ENCODE measurements at places on chromosomes 2 and 18.

DNA sequence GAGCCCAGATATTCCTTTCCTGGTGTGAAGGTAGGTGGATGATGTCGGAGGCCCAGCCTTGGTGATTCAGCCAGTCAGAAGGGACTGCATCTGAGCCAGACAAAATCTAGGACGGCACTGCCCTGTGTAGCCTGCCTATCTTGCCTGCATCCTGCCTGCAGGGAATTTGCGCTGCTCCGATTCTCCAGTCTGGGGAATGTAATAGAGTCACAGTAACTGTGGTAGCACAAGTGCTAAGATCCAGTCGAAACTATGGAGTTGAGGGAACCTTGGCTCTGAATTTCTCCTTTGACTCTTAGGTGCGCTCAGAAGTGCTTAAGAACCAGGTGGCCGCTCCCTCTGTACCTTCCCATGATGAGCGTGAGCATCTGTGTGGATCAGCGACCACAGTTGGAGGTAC lies 15.9 kb downstream of the IL36B start:
- no peak for DNase-seq

- no peak for DNase-seq
These were observed 70.6 kb downstream of the IRS1 start for GRCh38 chr2:226728996-226729395.

DNA sequence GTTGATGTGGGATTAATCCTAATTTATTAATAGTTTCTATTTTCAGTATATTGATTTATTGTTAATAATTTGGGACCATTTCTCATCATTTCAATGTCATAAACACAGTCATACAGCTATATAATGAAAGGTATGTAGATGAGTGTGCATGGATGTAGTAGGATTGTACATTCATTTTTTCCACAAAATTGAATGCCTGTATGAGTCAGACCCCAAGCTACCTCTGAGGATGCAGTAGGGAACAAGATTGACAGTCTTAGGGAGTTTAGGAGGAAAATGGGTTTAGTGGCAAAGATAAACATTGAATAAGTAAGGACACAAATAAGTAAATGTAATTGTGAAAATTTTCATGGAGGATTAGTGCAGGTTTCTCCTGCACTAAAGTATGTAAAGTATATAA lies 14.1 kb upstream of the TMEFF2 start:
- no peak for DNase-seq

- DNase-seq = no peak
These were observed 48.3 kb upstream of the BZW1 start for GRCh38 chr2:200763422-200763821.

DNA sequence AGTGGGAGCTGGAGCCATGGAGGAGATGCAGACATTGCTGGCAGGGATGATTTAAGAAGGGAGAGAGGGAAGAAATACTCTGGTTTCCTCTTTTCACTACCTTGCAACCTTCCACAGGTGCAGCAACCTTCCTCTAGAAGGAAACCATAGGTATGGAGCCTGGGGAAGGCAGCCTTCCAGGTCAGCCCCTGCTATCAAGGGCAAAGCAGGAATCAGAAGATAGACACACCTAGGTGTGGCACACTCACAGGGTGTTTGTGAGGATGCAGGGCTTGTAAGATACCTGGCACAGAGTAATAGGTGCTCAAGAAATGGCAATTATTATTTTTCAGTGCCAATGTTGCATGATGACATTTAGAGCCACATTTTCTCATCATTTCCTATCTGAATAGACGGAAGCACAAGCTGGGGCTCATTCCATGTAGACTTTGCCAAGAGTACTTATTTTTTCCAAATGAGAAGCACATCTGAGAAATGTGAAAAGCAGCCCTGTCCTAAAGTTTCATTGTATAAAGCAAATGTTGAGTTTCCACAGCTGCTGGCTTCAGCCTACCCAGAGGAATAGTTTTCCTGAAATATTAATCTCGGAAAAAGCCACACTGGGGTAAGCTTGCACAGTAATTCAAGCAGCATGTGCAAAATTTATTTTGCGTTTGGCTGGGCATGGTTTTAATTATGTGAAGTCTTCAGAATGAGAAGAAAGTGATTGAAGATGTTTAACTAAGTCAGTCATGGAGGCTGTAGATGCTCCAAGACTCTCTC lies 20.6 kb downstream of the EVA1A start:
- no peak for DNase-seq
